ENCODE measurements at places on chromosomes 7 and 10.

DNA sequence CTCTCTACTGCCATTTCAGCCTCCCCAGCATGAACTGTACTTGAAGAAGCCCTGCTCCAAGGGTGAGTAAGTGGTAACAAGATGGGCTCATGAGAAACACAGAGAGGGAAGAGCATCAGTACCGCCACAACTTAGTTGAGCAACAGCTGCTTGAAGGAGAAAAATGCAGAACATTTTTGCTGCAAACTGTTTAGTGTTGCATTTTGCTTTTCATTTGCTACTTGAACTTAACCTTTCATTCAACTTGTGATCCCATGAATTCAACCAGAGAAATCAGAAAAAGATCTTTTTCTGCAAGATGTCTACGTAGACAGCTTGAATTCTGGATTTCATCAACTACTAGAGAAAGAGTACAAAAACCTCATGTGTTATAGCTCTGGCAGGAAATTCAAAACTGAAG lies 40.7 kb downstream of the ANK3 start:
- no peak for DNase-seq

DNA sequence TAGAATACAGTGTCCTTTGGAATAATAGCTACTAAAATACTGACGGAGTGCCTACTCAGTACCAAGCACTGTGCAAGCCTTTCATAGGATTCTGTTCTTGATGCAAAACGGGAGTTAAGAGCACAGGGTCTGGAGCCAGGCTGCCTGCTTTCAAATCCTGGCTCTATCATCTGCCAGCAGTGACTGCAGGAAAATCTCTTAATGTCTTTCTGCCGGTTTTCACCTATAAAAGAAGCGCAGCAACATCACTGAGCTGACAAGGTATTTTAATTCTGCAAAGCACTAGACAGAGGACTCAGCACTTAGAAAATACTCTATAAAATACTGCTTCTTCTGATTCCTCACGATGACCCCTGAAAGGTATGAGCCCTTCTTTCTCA lies 659 bp downstream of the FIGNL1 start:
- no peak for DNase-seq

DNA sequence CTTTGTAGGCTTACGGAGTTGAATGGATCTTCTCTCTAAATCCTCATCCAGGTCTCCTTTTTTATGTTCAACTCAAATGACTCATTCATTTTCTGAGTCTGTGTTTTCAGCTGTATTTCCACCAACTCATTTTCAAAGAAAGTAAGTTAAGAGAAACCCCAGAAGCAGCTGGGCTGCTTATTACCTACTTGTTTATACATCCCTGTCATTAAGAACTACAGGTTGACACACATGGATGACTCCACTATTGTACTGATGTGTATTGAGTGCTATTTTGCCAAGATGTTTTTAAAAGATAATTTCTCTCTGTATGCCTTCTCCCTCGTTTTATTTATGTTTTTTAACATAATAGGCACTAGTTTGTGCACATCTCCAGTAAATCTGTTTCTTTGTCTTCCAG lies 41.9 kb downstream of the DGKI start:
- no peak for DNase-seq

DNA sequence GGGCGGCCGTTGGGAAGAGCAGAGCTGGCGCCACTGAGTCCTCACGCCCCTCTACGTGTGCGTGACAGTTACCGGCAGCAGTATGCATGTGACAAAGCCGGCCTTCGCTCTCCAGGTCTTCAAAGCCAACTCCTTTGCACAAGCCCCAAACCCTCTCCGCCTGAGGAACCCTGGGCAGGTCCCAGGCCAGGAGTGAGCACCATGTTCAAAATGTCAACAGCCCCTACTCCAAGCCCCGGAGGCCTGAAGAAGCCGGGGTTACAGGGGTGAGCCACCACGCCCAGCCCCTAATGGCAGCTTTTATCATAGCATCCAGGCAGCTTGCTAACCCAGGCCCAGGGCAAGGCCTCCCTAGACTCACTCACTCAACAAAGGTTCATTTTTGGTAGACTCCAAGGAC lies 70.8 kb downstream of the OAT start:
- DNase-seq: no peak

DNA sequence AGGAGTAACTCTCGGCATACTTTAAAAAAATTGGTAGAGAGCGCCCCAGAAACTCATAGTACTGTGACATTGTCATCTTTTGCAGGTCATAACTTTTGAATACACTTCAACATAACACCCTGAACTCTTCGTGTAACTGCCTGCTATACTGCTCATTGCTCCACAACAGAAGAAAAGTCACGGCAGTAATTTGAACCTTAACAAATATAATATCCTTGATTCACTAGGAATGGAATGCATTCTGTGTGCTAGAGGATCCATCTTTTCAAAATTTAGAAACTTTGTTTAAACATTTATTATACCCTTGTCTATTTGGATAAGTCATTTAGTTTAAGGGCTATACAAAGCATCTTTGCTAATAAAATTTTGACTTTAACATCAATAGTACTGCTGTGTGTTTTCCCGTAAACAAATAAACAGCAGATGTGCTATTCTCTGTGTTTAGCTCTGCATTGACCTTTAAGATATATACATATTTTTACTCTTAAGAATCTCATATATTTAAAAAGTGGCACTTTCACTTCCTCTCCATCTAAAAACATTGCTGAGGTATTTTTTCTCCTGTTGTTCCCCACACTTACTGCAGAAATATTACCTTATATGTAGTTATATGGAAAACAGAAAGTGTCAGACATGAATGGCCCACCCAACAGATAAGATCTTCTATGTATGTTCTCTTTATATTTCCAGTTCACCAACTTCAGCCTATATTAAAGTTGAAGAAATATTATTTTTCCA lies 217.6 kb upstream of the TMEM229A start:
- DNase-seq: no peak

- DNase-seq: no peak
Measured at GRCh38 chr10:35598379-35598778, 6.8 kb upstream of the GJD4 start.

DNA sequence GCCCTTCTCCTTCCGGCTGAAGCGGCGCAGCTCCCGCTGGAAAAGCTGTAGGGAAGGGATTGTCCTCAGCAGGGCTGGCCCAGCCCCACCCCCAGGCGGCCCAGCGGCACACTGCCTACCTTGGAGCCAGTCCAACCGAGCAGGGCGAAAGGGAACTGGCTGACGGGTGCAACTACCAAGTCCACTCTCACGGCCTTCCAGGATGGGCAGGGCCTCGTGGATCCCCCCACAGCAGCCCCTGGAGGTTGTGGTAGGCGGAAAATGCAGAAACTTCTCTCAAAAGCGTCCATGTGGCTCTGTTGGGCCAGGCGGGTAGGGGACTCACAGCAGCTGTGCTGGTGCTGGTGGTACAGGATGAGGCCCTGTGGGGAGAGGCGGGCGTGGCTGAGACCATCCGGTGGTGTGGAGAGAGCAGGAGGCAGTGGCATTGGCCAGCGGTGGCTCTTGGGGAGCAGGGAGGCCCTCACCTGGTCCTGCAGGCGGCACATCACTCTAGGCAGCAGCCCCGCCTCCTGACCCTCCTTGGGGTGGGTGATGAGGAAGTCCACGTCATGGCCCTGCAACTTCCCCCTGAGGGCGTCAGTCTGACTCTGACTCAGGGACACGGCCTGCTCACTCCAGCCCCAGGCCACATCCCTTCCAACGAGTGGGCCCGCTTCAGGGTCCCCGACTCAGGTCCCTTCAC lies 8.4 kb upstream of the PGAM2 start:
- peak; percentile 48 for DNase-seq

DNA sequence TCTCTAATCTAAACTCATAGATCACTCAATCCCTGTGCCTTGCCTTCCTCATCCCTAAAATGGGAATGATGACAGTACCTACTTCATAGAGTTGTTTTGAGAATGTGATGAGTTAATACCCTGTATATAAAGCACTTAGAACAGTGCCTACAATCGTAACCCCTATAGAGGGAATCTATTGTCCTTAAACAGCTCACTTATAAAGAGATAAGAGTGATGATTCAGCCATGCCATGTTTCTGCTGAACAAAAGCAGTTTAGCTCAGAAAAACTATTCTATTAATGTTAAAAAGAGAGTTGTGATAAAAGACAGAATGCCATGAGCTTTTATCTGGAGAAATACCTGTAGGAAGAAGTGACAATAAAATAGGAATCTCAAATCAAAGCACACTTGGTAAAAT lies 63.6 kb downstream of the CUBN start:
- no peak for DNase-seq

DNA sequence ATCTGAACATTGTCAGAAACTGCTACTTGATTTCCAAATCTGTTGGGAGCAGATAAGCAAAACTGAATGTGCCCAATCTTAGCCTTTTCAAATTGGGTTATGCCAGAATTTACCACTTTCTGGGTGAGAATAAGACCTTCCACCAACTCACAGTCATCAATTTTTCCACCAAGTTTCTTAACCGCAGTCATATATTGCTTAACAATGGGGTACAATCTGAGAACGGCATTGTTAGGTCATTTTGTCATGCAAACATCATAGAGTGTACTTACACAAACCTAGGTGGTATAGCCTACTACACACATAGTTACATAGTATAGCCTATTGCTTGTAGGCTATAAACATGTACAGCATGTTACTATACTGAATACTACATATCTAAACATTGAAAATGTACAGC lies 16.0 kb downstream of the MRPS33 start:
- DNase-seq: no peak

DNA sequence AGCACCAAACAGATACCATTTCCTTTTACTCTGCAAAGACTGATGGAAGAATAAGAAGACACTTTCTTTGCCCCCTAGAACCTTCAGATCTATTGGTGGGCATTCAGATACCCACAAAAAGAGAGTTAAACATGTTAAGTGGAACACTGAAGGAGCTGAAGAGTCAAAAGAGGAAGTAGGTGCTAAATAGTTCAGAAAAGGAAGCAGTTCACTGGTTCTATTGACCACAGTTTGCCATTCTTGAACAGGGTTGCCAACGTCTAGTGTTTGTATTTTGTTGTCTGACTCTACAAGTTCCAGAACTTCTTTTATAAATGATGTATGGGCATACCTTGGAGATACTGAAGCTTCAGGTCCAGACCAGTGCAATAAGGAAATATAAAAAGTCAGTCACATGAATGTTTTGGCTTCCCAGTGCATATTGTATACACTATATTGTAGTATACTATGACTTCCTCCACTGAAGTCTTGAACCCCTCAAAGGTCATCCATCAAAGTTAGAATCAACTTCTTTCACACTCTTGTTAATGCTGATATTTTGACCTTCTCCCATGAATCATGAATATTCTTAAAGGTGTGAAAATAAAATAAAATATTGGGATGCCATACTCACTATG lies 47.5 kb upstream of the AGR3 start:
- DNase-seq: no peak

GRCh38 chr7:149635561-149636329 lies 137.6 kb downstream of the ZNF467 start:
- DNase-seq: no peak

DNA sequence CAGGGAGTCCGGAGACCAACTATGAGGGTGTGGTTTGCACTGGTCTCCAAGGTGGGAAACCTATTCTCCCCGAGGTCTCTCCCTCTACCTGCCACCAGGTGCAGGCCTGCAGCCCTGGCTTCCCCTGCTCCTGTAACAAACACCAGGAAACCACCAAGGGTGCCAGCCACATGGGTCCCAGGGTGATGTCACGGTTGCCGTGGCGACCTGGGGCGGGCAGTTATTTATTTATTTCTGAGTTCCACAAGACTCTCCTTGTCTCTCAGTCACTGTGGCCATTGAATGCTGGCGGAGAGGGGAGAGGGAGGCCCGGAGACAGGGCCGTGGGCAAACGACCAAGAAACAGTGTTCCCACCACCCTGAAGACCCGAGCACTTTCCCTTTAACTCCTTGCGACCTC lies 27.0 kb downstream of the MMD2 start:
- peak; percentile 11 for DNase-seq

GRCh38 chr7:22372863-22373262 lies 15.9 kb upstream of the RAPGEF5 start:
- DNase-seq: no peak

DNA sequence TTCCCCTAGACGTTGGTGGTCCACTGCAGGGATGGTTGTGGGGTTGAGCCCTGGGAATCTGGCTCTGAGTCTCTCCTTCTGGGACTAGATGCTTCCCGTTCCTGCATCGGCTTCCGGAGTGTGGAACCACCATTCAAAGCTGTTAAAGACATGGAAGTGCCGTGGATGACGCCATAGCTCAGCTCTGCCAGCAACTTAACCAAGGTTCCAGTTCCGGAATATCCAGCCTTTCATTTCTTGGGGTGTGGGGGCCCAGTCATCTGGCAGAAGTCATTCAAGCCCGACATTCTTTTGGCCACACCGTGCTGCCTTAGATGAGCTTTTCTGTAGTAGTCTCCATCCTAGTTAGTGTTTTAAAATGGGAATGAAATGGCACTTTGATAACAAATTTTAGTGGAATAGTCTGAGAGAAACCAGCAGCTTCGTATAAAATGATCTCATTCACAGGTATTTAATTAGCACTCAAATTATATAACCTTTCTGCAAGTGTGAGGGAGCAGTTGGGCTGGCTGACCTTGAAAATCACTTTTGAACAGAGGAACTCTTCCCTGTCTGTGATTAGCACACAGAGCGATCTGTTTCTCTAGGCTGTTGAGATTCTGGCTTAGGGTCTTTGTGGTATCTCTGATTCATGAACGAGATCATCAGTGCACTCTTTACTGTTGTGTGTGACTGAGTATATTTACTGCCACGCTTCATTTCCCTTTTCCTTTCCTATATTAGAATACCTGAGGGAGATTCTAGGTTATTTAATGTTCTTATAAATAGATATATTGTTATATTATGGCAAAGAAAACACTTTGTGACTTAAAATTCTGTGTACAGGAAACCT lies 19.9 kb downstream of the LMTK2 start:
- DNase-seq: no peak

- no peak for DNase-seq
Measured at GRCh38 chr7:101562531-101563197, 66.4 kb downstream of the MYL10 start.

DNA sequence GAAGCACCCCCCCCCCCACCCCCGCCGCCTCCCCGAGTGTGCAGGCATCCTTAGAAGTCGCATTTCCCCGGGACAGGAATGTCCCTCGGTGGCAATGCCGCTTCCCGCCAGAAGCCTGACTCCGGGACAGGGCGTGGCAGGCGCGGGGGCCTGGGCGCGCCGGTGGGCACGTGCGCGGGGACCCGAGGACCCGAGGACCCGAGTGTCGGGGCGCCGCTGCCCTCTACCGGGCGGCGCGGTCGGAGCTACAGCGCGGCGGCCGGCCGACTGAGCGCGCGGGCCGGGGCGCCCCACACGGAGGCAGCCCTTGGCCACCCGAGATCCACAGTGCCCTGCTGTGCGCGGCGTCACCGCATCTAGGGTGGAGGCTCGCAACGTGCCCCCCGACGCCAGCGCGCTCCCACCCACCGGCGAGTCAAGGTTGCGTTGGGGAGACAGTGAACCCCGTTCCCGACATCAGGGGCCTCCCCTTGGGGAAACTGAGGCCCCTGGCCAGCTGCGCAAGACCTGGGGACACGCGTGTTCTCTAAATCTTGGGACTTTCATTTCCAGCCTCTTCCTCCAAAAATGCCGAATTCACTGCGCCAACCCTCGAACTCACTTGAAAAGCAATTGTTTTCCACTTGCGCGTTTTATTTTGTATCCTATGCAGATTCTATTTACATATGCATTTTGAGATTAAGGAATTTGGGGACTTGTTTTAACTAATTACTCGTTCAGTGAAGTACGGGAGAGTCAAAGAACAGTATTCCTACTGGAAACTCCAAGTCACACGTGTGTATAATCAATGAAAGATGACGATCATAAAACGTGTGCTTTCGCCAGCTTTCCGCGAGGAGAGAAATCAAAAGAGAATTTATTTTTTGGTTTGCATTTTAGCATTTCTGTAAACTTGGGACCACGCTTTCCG lies 3.1 kb upstream of the CUX1 start:
- no peak for DNase-seq

All from tibial nerve (tissue), 4 donors.